ENCODE measurements at places on chromosomes 13 and 19.

- no peak for DNase-seq
Measured at GRCh38 chr19:34370983-34371382, 6.0 kb downstream of the GPI start.

- DNase-seq = no peak
Measured at GRCh38 chr19:30681162-30682100, 309.2 kb downstream of the ZNF536 start.

DNA sequence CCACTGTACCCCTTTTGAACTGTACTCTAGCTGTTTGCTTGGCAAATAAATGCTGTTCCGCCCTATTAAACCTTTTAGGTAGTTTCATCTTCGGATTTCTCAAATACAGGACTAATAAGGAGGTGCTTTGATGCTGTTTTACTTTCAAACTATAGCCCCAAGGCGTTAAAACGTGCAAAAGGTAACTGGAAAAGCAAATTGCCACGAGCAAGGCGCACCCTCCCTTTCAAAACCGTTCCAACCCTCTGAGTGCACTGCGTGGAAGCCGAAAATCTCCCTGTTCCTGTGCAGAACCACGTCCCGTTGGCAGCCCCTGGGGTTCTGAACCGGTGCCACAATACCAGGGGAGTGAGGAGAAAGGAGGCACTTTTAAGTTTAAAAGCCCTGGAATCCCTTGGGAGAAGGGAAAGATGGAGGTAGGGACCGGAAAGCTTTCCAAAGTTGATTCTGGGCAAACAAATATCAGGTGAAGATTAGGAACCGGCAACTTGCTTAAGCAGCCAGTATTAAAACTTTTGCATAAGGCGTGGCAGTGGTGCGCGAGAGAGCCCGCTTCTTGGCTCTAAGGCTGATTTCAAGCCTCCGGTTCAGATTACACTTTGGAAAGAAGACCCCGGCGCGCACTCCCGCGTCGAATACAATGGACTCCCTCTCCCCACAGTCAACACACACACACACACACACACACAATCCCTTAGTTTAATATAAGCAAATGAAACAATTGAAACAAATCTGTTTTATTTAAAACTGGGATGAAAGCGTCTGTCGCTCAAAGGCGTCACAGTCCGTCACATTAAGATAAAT, 9.5 kb downstream of the POU4F1 start:
- DNase-seq = no peak

DNA sequence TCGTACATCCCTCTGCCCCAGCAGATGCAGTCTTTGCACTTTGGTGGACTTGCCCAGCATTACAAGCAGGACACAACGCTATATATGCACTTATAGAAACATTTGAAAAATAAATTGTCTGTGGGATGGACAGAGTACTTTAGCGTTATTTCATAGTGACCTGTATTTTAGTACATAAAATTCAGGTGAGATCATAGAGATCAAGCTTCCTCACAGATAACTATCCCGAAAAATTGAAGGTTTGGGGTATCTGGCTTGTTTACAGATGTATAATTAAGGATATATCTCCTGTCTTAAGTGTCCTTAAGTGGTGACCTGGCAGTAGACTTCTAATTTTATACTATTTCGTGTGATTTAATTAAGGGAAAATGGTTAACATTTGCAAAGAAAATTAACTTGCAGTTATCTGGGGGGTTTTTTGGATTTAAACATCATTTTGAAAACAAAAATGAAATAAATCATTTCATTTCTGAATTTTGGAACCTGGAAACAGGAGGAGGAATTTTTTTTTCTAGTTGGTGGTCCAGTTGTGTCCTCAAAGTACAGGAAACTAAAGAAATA, 977 bp upstream of the MAB21L1 start:
- DNase-seq = no peak

DNA sequence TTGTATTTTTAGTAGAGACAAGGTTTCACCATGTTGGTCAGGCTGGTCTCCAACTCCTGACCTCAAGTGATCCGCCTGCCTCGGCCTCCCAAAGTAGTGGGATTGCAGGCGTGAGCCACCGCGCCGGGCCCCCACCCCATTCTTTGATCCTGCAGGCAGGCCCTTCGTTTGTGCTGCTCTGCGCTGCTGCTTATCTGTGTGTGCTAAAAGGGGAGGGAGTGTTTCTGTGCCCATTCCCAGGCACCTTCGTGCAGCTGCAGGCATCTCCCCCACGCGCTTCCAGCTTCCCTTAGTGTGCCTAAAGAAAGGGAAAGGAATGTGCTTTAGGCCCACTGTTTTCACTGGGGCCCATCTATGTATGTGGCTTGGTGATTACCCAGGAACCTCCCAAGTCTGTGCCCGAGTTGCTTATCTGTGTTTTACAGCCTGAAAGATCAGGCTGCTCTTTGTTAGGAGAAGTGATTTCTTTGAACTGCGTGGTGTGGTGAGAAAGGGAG, 27.2 kb downstream of the EPN1 start:
- DNase-seq = no peak

DNA sequence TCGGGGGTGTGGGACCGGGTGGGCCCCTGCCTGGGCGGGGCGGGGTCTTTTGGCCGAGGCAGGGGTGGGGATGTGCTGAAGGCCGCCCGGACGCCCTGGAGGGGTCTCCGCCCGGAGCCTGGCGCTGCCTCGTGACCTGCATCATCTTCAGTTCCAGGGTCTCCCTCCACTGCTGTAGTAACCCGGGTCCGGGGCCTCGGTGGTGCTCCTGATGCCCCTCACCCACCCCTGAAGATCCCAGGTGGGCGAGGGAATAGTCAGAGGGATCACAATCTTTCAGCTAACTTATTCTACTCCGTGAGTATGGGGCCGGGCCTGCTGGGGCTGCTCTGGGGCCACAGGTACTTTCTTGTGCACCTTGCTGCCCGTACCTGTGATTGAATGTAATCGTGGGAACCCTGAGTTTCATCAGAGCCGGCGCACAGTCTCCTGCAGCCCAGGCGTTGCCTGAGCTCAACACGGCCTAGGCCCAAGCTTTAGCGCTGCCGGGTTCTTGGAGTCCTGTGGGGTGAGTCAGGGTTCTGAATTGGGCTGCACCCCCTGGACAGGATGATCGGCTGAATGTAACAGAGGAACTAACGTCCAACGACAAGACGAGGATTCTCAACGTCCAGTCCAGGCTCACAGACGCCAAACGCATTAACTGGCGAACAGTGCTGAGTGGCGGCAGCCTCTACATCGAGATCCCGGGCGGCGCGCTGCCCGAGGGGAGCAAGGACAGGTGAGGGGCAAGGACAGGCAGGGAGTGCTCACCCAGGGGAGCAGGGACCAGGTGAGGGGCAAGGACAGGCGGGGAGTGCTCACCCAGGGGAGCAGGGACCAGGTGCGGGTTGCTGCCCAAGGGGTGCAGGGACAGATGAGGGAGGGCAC, 10.5 kb downstream of the PEAK3 start:
- no peak for DNase-seq

DNA sequence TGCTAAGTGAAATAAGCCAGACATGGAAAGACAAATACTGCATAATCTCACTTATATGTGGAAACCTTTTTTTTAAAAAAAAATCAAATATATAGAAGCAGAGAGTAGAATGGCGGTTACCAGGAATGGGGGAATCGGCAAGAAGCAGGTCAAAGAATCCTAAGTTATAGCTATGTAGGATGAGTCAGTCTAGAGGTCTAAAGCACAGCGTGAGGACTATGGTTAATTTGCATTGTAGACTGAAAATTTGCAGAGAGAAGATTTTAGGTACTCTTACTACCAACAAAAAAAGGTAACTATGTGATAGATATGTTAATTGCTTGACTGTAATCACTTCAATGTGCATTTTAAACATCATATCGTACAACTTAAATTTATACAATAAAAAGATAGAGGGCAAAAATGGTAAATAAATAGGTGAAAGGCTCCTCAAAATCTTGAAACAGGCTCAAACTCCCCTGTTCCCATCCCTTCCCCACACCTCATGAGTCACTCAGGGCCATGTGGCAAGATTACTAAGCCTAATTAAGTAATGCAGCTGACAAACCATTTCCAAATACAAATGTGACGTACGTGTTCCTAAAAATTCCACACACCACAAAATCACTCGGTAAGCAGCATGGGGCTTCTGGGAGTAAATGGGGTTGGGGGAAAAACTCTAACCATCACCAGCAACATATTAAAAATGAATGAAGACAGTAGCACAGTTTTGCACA, 159.0 kb downstream of the USP12 start:
- DNase-seq = no peak
